Activated naive CD4-positive, alpha-beta T cell (primary cell): ENCODE measurements at places on chromosomes 3 and 15.

DNA sequence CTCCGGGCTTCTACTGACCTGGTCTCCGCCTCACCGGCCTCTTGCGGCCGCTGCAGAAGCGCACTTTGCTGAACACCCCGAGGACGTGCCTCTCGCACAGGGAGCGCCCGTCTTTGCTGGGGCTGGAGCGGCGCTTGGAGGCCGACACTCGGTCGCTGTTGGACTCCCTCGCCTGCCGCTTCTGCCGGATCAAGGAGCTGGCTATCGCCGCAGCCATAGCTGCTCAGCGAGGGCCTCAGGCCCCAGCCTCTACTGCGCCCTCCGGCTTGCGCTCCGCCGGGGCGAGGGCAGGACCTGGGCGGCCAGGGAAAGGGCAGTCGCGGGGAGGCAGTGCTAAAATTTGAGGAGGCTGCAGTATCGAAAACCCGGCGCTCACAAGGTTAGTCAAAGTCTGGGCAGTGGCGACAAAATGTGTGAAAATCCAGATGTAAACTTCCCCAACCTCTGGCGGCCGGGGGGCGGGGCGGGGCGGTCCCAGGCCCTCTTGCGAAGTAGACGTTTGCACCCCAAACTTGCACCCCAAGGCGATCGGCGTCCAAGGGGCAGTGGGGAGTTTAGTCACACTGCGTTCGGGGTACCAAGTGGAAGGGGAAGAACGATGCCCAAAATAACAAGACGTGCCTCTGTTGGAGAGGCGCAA, 319.2 kb downstream of the FGF12 start:
- DNase-seq: no peak

DNA sequence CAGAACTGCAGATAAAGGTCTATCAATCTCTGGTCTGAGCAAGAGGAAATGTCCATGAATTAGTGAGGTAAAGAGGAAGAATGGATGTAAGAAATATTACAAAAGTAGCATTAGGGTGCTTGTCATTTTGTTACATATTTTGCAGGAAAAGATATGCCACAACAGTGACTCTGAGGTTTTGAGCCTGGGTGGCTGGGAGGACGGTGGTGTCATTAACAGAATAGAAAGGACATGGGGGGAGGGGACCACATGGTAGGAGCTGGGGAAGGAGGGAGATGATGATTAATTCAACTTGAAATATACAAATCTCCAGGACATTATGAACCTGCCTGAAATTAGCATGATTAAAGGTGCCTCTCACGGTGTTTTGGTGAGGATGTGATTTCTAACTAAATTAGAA, 245.5 kb upstream of the MDFIC2 start:
- no peak for DNase-seq

GRCh38 chr3:10223676-10224639, 24.3 kb upstream of the TATDN2 start:
- no peak for DNase-seq

GRCh38 chr3:143771258-143771657, 77.0 kb downstream of the SLC9A9 start:
- DNase-seq: no peak

DNA sequence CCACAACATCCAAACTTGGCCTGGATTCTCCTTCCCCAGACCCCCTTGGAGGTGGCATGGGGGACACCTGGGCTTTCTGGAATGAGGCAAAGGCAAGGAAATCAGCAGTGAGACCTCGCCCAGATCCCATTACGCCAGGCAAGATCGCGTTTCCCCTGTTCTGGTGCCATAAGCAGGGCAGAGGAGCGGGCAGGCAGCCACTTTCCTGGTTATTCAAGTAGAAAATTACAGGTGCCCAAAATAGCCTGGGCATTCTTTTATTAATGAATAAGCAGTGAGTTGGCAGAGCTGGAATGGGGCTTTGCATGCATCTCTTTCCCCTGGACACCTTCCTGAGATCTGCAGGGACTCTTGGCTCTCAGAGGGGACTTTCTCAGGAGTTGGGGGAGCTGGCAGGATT, 31.5 kb upstream of the FAM107A start:
- no peak for DNase-seq

- no peak for DNase-seq
Measured at GRCh38 chr15:38886315-38887163, 321.9 kb upstream of the RASGRP1 start.

DNA sequence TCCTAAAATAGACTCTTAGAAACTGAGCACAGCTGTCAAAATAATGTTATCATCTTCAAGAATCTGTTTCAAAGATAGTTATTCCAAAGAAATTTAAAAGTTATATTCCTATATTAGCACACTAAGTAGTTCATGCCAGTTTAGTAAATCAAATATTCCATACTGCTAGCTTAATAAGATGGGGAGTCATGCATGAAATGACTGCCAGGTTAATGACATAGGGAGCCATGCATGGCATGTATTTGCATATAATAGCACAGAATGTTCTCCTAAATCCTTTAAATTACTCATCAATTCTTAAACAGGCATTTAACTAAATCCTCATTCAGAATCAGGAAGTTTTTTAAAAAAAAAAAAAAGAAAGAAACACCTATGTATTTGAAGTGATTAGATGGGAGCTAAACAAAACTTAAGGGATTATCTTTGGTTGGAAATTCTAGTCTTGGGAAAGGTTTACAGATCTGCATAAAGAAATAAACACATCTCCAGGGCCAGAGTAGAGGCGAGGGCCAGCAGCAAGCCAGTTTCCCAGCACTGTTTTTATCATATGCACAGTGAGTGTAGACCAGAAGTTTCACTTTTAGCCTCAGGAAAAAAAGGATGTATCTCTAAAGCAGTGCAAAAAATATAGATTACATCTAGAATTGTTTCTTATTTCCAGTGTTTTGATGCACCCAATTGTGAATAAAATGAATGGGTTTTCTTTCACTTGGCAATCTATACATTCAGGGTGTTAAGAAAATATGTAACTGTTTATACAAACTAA, 366.4 kb upstream of the AGTR1 start:
- no peak for DNase-seq

- no peak for DNase-seq
Measured at GRCh38 chr3:176739159-176739558, 458.1 kb downstream of the TBL1XR1 start.

- no peak for DNase-seq
Measured at GRCh38 chr15:35559683-35560082, 13.7 kb upstream of the DPH6 start.

DNA sequence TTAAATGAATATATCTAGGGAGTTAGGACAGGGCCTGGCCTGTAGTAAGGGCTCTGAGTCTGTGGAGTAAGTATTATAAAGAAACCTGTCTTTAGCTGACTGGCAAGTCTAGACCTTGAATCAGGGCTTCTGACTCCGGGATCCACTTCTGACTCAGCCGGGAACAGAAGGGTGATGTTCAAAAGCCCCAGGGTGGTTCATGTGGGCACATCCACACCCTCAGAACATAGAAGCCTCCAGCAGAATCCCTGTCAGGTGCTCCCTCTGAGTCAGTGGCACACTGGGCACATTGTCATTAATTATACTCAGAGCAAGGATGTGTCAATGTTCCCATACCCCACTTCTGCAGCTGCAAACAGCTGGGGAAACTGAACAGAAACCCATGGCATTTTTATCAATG, 26.7 kb upstream of the SNRK start:
- DNase-seq: no peak

GRCh38 chr3:133572158-133573053, 1.1 kb upstream of the CDV3 start:
- no peak for DNase-seq

DNA sequence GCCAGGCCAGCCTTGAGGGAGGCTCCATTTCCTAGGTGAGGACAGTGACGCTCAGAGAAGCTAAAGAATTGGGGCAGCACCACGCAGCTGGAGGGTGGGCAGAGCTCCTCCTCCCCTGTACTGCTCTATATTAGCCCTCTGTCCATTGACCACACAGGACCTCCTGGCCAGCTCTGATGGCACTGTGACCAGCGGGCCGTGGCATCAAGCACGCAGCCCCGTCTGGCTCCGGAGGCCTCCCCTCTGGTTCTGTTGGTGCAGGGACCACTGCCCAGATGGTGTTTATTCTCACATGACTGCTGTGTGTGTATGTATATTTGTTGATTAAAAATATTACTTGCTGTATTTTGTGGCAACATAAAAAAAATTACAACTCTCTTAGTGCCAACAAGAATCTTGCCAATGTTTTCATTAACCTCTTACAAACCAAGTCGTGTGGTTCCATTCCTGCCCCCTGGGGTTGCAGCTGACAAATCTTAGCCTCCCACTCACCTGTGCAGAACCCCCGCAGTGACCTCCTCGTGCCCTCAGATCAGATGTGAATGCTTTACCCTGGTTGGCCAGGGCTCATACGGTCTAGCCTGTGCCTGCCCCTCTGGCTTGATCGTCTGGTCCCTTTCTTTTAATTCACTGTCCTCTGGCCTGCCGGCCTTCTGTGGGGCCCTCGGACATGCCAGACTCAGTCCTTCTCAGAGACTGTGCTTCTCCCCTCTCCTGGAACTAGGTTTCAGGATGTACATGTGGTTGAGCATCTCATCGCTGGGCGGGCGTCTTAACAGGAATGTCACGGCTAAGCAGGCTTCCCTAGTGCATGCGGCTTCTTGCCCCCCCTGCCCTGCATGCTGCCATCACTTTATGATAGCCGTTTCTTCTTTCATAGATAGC, 14.8 kb downstream of the CHCHD6 start:
- no peak for DNase-seq

GRCh38 chr3:40741729-40742128, 217.0 kb downstream of the ZNF621 start:
- DNase-seq: no peak

- DNase-seq: no peak
Measured at GRCh38 chr3:191210032-191210431, 11.0 kb downstream of the OSTN start.

GRCh38 chr3:131957511-131957910, 77.3 kb downstream of the CPNE4 start:
- no peak for DNase-seq

GRCh38 chr3:170046269-170047132, 8.7 kb downstream of the GPR160 start:
- no peak for DNase-seq

DNA sequence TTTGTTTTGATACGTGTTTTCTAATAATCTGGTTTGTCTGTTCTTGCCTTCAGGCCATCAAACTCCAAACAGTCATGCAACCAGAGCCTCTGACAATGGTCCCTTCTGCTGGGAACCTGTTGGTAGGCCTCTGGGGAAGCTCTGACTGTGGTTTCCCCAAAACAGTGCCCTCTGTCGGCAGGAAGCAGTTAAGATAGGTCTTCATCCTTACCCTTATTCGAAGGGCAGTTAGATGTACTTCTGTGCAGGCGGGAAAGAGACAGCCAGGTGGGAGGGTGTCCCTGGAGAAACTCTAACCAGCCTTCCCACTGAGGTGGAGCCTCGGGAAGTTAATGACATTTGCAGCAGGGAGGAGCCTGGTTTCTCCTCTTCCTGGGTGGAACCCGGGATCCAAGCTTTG, 81.6 kb upstream of the CHMP2B start:
- DNase-seq: no peak

DNA sequence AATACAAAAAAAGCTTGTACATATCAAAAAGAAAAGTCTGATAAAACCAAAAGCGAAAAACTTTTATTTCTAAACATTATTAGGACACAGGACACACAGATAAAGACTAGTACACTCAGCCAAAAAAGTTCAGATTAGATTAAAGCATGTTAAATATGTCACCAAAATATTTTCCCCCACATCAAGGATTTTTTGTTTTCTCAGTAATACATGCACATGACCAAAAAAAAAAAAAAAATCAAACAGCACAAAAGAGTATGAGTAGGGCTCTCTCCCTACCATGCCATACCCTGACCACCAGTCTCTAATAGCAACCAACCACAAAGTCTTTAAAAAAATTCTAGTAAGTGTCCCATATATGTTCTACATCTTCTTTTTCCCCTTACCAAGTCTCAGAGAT, 77.4 kb downstream of the LRRFIP2 start:
- DNase-seq: no peak

DNA sequence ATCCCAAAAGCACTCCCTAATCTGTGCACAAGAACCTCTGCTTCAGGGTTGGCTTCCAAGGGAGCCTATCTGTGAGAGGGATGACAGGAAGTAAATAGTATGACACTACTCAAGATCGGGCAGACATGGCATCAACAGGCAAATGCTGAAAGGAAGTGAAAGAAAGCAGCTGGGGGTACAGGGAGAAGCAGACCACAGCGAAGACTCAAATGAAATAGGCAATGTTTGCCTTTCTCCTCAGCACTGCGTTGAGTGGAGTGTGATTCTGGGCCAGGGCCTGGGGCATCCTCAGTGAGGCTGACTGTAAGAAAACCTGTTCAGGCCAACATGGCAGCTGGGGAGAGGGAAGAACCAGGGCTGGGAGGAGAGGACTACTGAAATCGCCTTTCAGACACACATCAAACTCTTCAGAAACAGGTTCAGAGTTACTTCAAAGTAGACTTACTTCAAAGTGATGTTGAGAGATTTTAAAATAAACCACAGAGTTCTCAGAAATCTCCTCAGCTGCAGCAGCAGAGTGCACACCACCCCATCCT, 96.6 kb downstream of the SLC9A9 start:
- DNase-seq: no peak
